ENCODE measurements at places on chromosomes 16 and 17.

GRCh38 chr16:28494121-28494851 lies at the start of gene APOBR:
Gene APOBR (plus strand): TSS chr16:28494643. CDS start chr16:28494682, 39 bp downstream.
- peak; percentile 87 for DNase-seq

- no peak for DNase-seq
Observed at GRCh38 chr17:77364381-77364911, 223.7 kb downstream of the SEC14L1 start.

DNA sequence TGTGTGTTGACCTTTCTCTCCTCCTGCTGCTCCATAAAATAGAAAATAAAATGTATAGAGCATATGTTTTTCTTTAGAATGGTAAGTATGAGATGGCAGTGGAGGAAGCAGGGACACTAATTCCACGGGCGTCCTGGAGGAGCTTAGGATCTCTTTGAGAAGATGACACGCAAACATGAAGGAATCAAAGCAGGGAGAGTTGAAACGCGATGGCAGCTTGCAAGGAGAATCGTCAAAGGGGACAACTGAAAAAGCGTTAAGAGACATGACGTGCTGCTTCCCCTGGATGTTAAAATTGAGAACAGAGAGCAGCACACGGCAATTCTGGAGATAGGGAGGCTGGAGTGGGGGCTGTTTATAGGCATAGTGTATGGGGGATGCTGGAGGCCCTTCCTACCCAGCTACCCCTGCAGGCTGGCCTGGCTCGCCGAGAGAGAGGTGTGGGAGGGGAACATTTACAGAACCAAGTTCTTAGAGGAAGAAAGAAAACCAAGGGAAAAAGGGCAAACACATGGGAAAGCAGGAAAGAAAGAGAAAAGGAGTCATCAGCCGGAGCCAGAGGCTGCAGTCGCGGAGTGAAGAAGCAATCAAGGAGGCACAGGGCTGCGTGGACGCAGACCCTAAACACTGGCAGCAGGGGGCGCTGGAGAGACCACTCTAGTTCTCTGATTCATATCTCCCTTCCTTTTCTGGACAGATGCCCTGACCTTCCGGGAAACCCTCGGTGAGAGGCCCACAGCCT lies 55.8 kb downstream of the MYH13 start:
- peak; percentile 45 for DNase-seq

DNA sequence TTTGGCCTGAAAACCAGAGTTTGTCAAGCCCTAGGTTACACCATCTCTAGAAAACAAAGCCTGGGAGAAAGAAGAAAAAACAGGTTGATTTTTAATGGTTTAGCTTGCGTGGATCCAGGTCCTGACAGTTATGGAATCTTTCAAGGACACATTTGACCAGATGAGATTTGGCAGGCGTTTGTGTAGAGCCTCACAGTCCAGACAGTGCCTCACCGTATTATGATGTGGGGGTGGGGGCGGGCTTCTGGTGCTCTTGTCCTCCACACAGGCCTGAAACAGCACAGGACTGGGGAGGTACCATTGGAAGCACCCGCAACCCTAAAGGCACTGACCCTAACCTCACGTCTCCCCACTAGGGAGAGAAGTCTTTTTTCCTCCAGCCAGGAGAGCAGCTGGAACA lies 19.6 kb downstream of the MVP start:
- DNase-seq = no peak

DNA sequence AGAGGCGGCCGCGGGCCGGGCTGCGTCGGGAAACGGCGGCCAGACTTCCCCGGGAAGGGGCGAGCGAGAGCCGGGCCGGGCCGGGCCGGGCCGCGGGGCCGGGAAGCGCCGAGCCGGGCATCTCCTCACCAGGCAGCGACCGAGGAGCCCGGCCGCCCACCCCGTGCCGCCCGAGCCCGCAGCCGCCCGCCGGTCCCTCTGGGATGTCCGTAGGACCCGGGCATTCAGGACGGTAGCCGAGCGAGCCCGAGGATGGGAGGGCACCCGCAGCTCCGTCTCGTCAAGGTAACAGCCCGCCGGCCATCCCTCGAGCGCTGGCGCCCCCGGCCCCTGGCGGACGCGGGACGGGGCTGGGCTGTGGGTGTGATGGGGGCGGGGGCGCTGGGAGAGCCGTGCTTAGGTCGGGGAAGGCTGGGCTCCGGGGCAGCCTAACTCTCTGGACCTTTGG lies at the start of gene CRHR1:
CRHR1 (plus strand) TSS at position 28 of the 448 bp plus-strand sequence; CDS start at position 253, 225 bp downstream.
- DNase-seq = no peak

DNA sequence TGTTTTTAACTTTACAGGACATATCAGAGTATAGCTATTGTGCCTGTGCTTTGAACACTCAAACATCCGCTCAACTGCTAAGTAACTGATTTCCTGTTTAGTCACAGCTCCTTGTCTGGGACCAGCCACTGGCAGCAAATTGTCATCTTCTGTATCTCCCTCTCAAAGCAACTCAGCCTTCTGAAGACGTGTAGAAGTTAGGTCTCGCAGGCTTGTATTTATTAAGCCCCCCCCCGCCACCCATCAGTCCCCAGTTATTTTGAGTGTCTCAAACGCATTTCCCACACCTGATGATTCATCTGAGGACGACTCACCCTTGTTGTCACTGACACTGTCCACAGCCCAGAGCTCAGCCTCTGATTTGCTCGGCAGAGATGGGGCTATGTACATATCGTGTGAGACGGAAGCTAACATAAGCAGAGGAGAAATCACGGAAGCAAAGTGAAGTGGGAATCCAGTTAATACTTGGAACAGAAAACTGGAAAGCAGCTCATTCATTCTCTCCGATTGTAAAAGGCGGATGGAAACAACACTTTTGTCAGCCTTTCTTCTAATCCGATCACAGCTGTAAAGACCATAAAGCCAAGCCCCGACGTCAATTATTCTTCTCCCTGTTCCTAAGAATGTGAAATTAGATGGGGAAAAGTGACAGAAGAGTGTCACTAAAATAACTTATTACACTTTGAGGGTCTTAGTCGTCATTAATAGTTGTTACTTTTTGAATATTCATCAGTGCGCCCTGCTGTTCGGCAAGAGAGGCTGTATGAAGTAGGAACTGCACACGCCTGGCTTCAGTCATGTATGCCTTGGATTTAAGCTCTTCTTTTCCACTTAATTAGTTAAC lies 64.2 kb downstream of the PITPNC1 start:
- DNase-seq = peak; percentile 76

DNA sequence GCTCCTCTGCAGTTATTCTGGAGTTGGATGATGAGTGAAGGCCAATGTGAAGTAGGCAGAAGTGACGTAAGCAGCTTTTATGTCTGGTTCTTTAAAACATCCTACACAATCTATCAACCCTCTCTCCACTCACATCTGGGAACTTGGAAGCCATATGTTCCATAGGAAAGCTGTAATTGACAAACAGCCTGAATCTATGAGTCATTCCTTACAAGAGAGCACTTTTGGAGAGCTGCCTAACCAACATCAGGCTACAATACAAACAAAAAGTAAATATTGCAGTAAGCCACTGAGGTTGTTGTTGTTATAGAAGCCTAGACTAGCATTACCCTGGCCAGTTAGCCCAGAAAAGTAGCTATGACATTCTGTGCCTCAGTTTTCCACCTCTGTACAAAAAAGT lies 5.9 kb downstream of the CCL7 start:
- no peak for DNase-seq

- peak; percentile 81 for DNase-seq
Observed at GRCh38 chr17:65173284-65173793, 36.2 kb downstream of the RGS9 start.

DNA sequence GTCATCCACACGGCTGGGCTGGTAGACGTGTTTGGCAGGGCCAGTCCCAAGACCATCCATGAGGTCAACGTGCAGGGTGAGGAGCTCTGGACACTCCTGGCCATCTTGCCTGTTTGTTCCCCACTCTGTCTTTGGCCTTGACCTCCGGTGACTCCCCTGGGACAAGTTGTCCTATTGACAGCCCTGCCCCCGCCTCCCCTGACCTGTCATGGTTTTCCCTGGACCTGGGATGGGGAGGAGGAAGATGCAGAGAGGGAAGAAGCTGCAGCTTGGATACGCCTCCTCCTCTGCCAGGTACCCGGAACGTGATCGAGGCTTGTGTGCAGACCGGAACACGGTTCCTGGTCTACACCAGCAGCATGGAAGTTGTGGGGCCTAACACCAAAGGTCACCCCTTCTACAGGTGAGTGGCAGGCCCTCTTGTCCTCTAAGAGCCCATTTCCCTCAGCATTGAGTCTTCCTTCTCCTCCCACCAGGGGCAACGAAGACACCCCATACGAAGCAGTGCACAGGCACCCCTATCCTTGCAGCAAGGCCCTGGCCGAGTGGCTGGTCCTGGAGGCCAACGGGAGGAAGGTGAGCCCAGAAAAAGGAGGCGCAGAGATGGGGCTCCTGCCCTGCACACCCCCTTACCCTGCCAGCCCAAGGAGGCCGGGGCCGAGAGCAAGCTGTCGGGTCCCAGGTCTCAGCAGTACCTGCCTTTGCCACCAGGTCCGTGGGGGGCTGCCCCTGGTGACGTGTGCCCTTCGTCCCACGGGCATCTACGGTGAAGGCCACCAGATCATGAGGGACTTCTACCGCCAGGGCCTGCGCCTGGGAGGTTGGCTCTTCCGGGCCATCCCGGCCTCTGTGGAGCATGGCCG lies 1.4 kb downstream of the HSD3B7 start:
- no peak for DNase-seq

GRCh38 chr17:31339906-31340661 lies 18.7 kb upstream of the EVI2A start:
- no peak for DNase-seq

- no peak for DNase-seq
Observed at GRCh38 chr17:50190293-50190602, 11.2 kb downstream of the COL1A1 start.

DNA sequence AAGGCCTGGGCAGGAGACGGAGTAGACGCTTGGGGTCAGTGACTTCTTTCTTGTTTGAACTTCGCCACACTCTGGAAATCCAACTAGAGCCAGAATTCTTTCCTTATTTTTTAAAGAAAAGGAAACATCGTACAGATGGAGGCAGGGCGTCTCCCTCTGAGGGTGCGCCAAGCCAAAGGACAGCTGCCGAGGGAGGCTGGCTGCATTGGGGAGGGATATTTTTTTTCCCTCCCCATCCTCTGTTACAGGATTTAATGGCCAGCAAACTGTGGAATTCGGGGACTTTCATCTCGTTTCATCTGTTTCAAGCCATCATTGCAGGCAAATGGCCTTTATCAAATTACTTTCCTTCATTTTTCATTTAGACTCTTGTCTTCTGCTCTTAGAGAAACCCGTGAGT lies 15.9 kb downstream of the CDK5R1 start:
- DNase-seq = no peak

GRCh38 chr17:57586742-57587141 lies 158.4 kb downstream of the CCDC182 start:
- no peak for DNase-seq

- DNase-seq = no peak
Observed at GRCh38 chr17:69567130-69567529, 152.6 kb downstream of the MAP2K6 start.

DNA sequence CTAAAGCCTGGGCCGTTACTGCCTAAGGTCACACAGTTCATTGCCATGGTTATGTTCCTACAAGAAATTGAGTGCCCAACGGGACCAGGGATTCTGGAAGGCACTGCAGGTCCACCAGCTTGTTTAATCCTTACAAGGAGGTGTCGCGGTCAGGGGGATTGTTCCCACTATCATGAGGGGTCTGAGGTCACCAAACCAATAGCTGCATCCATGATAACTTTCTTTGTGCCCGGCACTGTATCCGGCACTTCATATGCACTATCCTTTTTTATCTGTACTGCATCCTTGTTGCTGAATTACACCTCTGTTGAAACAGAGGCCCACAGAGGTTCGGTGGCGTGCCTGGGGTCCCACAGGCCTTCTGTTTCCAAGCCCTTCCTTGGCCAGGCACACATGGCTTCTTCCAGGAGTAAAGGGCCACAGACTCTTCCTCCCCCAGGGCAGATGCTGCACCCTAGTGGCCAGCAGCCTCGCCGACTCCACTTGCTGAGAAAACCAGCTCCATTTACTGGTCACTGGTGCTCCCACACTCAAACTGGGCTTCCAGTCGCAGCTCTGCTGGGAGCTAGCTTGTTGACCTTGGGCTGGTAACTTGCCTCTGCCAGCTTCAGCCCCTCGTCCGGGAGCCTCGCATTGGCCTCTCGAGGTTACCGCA lies 82.0 kb upstream of the PLCG2 start:
- peak; percentile 65 for DNase-seq

DNA sequence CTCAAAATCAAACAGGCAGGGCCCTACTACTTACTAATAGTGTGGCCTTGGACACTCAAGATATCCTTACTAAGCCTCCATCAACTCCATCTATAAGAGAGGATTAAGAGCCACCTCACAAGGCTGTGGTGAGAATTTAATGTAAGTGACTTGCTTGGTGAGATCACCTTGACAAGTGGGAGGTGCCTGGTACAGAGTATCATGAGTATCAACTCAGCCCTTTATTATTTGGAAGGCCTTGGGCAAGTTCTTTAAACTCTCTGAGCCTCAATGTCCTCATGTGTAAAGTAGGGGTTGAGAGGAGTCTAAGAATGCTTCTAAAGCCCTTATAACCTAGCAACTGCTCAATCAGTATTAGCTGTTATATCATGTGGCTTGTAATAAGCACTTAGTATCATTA lies 15.0 kb downstream of the THUMPD1 start:
- no peak for DNase-seq

DNA sequence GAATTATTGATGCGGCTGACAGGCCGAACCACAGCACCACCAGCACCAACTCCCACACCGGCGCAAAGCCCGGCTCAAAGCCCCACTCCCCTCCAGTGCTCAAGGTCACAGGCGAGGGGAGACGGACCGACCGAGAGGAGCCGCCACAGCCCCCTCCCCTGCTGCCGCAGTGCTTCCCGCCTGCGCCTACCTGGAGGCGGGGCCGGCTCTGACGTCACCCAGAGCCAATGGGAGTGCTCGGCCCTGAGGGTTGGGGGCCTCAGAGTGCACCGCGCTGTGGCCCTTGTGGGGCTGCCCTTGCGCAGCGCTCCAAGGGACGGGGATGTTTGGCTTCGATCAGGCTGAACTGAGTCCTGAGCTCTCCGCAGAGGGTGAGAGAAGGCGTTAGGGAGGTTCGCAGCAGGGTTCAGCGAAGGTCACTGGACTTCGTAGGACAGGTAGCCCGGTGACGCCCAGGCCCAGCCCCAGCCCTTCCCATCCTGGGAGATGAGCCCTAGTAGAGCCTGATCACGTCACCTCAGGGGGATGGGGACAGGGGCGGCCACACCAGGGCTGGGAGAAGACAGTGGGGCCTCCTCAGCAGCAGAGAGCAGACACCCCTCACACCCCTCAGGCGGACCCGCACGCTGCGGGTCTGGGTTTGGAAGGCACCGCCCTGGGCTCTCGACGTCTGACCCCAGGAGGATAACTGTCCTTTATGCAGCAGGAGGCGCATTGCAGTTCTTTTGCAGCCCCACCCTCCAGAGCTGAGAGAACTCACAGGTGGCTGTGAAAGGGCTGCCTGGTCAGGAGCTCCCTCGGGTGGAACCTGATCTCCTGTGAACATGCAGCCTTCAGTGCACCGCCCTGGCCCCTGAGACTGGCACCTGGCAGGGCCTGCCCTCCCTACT lies 1.5 kb downstream of the NDRG4 start:
- DNase-seq = peak; percentile 59

Measured in stimulated activated CD8-positive, alpha-beta memory T cell treated with anti-CD3 and anti-CD28 coated beads, Interleukin-4, amount 100 ng/mL, for 48 hours (primary cell).